ENCODE measurements at places on chromosomes 5 and 9.

DNA sequence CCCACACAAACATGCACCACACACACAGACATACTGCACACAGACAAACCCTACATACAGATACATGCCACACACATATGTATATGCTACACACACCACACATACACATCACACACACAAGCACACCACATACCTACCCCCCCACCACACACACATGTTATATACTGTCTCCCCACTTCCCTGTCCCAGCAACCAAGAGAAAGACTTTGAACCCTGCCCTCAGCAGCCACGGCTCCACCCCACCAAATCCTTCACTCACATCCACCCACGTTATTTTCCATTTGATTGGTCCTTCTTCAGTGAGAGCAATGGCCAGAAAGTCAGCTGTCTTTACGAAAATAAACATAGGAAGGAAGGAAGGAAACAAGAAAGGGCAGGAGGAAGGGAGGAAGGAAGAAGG is 479.8 kb downstream of the DIRAS2 start:
- no peak for DNase-seq

GRCh38 chr9:83536332-83536731 is 1.9 kb downstream of the FRMD3 start:
- DNase-seq, result no peak

DNA sequence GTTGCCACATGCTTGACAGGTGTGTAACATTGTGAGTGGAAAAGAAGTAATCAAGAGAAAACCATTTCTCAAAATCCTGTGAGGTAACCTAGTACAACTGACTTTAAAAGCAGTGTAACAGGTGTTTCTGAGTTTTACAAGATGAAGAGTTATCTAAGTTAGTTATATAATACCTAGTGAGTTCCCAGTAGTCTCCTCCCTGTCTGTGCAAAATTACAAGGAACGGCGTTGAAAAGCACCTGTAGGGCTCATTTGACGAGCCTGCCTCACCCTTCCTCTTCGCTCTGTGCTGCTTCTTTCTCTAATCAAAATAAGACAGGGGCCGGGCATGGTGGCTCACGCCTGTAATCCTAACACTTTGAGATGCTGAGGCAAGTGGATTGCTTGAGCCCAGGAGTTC is 132.9 kb upstream of the SLC30A5 start:
- DNase-seq, result no peak

GRCh38 chr5:2852446-2852845 is 101.0 kb upstream of the IRX2 start:
- DNase-seq, result no peak

GRCh38 chr9:17137566-17137965 is 2.7 kb downstream of the CNTLN start:
- DNase-seq, result no peak

GRCh38 chr5:154355129-154355611 is 90.6 kb upstream of the SAP30L start:
- no peak for DNase-seq

DNA sequence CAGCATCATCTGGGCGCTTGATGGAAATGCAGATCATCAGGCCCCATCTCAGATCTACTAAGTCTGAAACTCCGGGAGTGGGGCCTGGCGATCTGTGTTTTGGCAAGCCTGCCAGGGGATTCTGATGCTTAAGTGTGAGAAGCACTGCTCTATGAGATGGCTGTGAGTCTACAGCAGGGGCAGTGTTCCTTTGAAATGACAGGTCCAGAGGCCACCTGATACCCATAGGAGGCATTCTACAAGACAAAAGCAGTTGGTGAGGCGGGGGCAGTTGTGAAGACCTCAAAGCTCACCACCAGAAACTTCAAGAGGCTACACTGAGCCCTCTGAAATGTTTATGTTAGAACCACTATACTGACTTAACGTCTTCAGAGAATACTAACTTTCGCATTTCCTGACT is 86.9 kb upstream of the SPATA31D4 start:
- DNase-seq, result no peak

DNA sequence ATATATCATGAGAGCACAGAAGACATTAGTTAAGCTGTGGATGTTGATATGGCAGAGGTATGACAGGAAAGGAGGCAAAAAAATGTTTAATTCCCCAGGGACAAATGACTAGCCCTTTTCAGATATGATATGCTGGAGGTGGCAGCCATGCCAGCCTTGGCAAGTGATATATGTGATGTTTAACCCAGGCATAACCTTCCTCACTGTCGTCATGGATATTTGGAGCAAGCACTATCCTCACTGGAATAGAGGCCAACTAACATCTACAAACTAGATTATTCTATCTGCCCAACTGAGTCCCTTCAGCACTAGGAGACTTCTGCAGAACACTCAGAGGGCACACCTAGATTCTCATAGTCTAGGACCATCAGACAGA is 27.3 kb upstream of the SLC46A2 start:
- no peak for DNase-seq

DNA sequence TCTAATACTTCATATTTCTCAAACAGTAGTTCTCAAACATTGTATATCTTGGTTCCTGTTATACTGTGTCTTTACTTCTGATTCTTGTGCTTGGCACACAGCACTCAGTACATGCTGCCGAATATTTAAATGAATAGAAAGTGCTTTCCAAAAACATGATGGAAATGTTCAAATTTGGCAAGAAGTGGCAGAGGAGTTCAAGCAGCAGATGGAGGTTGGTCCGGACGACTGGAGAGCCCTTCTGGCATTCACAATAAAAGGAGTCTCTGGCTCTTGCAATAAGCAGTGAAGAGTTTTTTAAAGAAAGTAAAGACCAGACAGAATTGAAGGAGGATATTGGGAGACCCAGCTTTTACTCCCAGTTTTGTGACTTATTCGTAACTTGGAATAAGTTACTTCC is 36.3 kb downstream of the TSTD2 start:
- no peak for DNase-seq

DNA sequence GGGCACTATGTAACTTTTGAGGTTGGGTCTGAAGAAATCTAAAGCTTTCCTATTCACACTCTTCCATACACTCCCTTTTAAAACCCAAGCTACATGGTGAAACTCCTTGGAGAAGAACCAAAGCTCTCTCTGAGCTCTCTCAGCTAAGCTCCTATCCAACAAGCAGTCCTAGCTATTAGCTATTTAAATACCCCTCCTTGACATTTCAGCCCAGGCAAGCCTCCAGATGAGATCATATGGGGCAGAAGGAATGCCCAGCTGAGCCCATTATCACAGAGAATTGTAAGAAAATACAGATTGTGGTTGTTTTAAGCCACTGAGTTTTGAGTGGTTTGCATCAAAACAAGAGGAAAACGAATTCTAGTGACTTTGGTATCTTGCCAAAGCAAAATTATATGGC is 15.2 kb downstream of the HSPB3 start:
- no peak for DNase-seq

- DNase-seq, result no peak
These were observed 659.1 kb downstream of the PRELID2 start for GRCh38 chr5:145176041-145176440.

GRCh38 chr9:34550016-34550680 is 27.4 kb upstream of the ENHO start:
- no peak for DNase-seq

- DNase-seq, result no peak
These were observed 28.1 kb downstream of the CAMSAP1 start for GRCh38 chr9:135879237-135879601.

DNA sequence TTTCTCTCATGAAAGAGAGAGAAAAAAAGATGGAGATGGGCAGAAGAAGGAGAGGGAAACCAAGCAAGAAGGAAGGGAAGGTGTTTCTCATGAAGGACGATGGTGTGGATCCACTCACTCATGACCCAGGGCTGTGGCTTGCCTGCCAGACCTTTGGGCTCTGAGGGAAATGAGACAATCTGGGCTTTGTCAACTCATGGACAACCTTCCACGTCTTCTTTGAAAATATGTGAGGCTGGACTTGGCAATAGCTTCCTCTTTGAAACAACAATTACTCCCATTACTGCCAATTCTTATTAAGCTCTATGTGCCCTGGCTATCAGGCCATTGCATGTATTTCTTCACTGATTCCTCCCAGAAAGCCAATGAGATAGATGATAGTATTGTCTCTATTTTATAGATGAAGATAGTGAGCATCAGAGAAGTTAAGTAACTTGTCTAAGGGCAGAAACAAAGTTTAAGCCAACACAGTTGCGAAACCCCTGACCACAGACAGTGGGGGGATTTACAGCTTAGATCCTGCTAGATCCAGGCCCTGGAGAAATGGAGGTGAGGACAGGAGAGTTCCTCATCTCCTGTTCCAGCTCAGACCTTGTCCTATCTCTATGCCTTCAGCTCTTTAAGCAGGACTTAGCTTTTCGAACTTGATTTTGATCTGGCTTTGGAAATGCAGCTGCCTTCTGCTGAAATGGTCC is 132.4 kb downstream of the GCNT1 start:
- DNase-seq, result no peak

GRCh38 chr5:157431544-157432200 is 28.3 kb upstream of the NIPAL4 start:
- no peak for DNase-seq

DNA sequence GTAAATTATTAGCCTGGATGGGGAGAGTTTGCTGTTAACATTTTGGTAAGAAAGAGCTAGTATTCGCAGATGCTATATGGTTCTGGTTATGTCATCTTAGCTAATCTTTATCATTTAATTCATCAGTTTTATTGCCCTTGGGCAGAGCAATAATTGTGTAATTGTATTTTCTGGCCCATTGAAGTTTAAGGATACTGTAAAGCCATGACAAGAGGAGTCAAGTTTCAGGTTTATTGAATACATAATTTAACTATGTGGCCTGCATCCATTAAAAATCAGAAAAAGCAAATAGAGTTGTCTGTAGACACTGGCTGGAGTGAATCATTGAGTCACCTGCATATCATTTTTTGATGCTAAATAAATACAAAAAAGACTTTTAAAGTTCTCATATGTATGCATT is 255.8 kb downstream of the PRELID2 start:
- no peak for DNase-seq

- DNase-seq, result no peak
These were observed 37.6 kb upstream of the IPPK start for GRCh38 chr9:92707530-92707929.

DNA sequence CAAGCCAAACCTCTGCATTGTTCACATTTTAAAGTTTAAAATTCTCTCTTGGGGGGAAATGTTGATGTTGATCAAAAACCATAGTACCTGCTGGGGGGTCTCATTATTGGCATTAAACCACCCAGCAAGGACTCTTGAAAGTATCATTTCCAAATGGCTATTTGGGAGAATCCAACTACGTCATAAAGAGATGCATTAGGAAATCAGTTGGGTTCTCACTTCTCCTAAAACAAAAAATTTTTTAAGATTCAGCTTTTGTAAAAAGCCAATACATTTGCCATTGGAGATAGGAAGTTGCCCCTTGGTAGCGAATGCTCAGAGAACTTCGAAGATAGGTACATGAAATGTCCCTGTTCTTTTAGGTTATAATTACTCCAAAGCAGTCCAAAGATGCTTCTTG is 96.4 kb downstream of the GNAQ start:
- no peak for DNase-seq

Measured in activated T-cell treated with anti-CD3 and anti-CD28 coated beads, Interleukin-2, amount 50 U/mL, for 24 hours (primary cell).